ENCODE measurements at places on chromosomes 4 and X.

- DNase-seq, result no peak
Observed at GRCh38 chr4:114211556-114211955, 232.1 kb upstream of the ARSJ start.

GRCh38 chrX:14676431-14676830 lies 147.1 kb downstream of the GLRA2 start:
- peak; percentile 11 for DNase-seq

DNA sequence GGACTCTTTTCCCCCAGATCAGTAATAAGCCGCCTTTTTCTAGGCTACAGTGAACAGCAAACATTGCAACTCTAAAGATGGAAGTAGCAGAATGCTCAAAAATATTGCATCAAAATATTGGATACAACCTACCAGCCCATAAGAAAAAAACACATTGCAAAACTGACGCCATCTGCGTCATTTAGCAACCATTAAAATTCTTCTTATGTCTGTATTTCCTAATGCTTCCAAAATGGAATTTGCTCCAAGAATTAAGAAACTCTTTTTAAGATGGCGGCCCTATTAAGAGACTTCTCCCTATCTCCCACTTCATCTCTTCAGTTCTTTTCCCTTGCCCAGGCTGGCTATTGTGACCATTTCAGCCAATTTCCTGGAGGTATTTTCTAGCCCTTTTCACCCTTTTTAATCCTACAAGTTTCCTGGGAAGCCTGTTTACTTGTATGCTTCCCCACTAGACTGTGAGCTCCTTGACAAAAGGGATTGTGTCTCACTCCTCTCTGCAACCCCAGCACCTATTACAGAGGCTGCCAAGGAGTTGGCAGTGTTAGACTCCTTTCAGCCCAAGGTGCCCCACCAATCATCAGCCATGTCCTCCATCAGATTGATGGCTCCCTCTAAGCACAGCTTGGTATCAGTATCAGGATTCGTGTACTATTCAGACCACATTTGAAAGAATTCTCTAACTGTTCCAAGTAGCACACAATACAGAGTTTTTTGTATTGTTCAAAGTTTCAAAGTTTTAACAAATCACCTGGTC lies 4.4 kb downstream of the GPC3 start:
- no peak for DNase-seq

- no peak for DNase-seq
Observed at GRCh38 chr4:187103351-187103750, 379.7 kb upstream of the FAT1 start.

- DNase-seq, result no peak
Observed at GRCh38 chr4:89173336-89174090, 62.2 kb downstream of the TIGD2 start.

- DNase-seq, result no peak
Observed at GRCh38 chr4:114386637-114387233, 211.9 kb upstream of the UGT8 start.

- no peak for DNase-seq
Observed at GRCh38 chr4:89136525-89136924, 25.2 kb downstream of the TIGD2 start.

GRCh38 chrX:11577603-11578002 lies 88.1 kb downstream of the ARHGAP6 start:
- DNase-seq, result no peak

DNA sequence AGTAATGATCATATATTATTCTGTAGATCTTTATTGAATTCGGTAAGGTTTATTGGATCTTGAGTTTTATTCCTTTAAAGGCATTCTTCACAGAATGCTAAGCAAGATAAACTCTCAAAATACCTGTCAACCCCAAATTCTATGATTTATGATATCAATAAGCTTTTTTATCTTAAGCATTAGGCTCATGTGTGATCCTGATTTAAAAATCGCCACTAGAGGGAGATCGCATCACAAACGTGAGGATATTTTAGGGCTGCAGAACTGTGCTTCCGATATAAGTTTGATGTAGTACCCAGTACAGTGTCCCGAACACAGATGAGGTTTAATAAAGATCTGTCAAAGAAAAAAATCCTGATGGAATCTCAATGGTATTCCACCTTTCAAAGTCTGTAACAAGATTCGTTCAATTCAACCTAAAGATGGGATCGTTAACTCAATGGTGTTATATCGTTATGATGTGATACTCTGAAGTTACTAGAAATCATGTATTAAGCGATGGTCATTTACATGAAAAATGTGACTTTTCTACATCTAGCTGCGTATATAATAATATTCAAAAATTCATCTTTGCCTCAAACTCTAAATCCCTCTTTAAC lies 169.0 kb downstream of the CORIN start:
- DNase-seq, result peak; percentile 29

DNA sequence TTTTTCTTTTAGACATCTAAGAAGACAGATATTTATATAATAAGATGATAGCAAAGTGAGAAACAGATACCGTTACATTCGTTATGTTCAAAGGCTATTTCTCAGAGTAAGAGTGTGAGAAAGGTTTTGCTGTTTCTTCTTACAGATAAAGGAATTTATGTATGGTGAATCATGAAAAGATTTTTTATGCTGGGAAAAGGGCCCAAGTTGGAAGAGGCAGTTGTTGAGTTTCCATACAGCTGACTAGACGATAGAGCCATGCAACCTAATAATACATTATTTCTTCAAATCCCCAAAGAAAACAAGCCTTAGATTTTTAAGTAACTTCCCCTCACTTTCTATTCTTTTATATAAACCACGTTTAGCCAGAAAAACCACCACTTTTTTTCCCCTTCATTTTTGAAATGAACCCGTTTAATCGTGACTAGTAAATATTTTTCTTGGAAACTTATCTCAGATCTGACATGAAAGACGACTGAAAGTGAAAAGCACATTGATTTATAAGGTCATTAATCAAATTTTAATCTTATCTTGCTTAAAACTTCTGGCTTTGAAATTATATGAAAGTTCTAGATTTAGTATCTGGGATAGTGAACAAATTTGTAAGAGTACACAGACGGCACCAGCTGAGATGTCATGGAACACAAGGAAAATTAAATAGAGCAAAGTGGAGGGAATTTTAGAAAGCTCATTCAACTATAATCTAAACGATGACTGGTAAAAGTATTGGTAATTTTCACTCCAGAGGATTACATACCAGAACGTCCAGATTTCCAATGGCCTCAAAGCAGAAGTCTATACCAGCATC lies 10.9 kb downstream of the ADH6 start:
- no peak for DNase-seq

DNA sequence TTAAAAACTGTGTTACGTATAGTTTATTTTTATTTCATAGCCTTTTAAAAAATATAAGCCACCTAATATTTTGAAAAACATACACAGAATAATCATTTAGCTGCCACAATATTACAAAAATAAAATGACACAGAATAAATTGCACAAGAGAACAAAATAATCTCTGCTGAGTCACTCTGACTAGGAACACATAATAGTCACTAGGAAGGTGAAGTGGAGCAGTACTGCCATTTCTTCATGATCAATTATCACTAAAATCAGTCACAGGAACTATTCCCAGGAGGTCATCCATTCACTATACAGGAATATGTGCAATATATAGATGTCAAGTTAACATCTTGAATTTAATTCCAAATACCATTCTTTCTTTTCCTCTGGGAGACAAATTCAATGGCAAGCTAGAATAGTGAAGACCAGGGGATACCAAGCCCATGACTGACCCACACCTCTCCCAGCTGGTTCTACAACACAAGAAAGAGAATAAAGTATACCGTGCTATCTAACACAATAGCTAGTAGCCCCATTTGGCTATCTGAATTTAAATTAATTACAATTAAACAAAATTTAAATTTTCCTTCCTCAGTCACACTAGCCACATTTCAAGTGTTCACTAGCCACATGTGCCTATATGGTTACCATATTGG lies 5.9 kb downstream of the SMIM43 start:
- no peak for DNase-seq

- no peak for DNase-seq
Observed at GRCh38 chr4:158213466-158213865, 3.2 kb downstream of the TMEM144 start.

DNA sequence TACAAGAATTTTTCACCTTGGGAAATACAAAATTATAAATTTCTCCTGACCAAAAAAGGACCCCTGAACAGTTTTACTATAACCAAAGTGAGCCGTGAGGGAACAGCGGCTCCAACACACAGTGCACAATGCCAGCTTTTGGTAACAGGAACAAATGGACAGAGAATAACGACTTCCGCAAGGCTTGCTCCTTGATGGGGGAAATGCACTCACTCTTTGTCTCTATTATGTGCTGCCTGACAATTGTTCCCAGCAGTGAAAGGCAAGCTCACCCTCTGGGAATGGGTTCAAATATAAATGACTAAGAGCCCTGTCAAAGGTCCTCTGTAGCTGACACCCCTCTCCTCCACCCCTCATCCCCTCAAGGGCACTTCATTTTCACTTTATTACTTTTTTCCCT lies 325.8 kb upstream of the GALNT7 start:
- no peak for DNase-seq

DNA sequence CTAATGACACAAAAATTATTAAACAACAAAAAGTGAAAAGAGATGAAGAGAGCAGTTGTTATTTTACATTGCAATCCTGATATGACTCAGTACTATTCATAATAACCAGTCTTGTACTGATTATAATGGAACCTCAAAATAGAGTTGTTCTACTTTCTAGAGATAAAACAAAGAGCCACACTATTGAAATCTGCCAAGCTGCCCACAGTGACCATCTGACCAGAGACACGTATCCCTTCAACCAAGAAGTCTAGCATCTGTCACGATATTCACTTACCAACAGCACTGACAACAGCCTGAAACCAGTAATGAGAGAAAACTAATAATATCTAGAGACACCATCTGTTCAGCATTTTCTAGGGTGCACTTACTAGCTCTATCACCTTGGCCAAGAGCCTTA lies 466.7 kb downstream of the NKX6-1 start:
- no peak for DNase-seq

DNA sequence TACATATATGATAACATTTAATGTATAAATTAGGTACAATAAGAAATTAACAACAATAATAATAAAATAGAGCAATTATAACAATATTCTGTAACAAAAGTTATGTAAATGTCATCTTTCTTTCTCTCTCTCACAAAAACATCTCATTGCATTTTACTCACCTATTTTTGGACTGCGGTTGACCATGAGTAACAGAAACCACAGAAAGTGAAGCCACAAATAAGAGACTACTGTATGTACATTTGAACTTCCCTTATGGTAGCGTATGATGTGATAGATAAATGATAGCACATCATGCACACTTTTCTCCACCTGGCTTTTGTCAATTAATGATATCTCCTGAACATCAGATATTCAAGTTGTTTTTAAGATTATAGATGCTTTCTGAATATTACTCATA lies 80.5 kb downstream of the HNRNPD start:
- DNase-seq, result no peak

GRCh38 chr4:182228991-182229577 lies 14.1 kb upstream of the TENM3 start:
- no peak for DNase-seq

DNA sequence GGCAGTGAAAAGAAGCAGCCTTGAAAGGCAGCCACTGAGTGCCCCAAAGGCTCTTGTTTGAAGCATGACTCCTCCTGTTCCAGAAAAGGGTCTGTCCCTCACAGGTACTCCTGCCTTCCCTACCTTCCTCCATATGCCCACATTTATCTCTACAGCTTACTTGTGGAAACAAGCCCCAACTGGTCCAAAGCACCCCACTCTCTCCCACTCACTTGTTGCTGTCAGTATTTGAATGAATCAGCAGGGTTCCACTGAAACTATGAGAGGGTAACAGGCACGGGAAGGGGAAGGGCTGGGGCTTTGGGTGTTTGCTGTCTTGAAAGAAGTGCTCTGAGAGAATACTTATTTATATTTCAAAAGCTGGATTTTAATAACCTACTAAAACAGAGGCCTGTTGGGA lies 34.9 kb downstream of the GPR143 start:
- no peak for DNase-seq

- no peak for DNase-seq
Observed at GRCh38 chrX:41604766-41605543, 83.8 kb upstream of the GPR34 start.

- DNase-seq, result no peak
Observed at GRCh38 chr4:98394134-98394533, 132.9 kb downstream of the RAP1GDS1 start.

GRCh38 chr4:16048619-16049419 lies 35.0 kb downstream of the PROM1 start:
- no peak for DNase-seq

DNA sequence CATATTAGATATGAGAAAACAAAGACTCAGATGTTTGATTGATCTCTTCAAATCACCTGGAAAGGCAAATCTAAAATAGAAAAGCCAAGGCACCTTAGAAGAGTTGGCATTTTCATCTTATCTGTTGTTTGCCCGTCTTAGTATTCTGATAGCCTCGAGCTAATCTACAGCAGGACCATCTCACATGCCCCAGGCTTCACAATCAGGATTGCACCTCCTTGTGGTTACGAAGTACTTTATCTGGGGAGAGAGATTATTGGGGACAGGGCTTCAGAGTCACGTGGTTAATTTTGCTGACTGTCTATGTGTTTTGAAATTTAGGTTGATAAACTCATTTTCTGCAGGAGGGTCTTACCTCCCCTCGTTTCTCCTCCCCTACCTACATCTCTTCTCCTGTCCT lies 313.1 kb upstream of the ANXA10 start:
- DNase-seq, result no peak

GRCh38 chrX:101287402-101287801 lies 3.7 kb downstream of the TAF7L start:
- DNase-seq, result no peak

GRCh38 chr4:108210989-108211835 lies 42.5 kb upstream of the LEF1 start:
- DNase-seq, result no peak

DNA sequence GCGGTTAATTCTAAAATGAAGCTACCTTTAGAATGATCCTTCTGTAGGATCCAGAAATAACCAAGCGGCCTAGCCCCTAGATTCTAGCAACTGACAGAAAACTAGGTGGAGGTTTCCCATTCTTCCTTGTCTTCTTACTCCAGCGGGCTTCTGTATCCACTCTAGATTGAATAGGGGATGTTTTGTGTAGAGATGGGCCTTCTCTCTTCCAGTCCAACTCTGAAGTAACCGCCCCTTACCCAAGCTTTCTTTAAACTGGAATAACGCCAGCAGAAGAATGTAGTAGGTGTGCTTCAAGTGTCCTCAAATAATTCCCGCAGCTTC lies 386 bp upstream of the TMEM184C start:
- DNase-seq, result no peak

DNA sequence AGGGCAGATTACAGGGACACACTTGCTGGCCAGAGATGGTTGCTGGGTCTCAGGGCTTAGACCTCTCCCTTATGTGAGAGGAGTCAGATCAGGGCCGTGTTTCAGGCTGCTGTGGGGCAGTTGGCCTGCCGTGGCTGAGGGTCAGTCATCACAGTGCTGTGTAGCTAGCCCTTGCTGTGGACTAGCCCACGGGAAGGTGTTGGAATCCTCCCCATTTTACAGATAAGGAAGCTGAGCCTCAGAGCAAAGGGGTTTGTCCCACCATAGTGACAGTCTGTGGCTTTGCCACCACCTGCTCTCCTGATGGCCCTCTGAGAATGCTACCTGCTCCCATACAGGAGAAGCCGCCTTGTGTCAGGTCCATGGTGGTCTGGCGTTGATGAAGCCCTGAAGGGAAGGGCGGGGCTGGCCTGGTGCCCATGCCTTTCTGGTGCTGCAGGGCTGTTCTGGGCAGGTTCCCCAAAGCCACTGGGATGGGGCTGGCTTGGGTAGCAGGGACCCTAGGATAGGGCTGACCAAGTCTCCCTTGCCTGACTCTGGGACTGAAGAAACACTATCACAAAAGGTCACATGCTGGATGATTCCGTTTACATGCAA lies 2.4 kb upstream of the FAM53A start:
- no peak for DNase-seq

- DNase-seq, result no peak
Observed at GRCh38 chrX:2969021-2969420, 37.3 kb upstream of the ARSH start.

GRCh38 chr4:159145318-159145991 lies 42.6 kb downstream of the RAPGEF2 start:
- DNase-seq, result no peak

All from AG09319 (cell line).